ENCODE measurements at places on chromosomes 11 and 22.
A peak's percentile ranks its signal among the peaks of the same experiment; 100 is the strongest.

DNA sequence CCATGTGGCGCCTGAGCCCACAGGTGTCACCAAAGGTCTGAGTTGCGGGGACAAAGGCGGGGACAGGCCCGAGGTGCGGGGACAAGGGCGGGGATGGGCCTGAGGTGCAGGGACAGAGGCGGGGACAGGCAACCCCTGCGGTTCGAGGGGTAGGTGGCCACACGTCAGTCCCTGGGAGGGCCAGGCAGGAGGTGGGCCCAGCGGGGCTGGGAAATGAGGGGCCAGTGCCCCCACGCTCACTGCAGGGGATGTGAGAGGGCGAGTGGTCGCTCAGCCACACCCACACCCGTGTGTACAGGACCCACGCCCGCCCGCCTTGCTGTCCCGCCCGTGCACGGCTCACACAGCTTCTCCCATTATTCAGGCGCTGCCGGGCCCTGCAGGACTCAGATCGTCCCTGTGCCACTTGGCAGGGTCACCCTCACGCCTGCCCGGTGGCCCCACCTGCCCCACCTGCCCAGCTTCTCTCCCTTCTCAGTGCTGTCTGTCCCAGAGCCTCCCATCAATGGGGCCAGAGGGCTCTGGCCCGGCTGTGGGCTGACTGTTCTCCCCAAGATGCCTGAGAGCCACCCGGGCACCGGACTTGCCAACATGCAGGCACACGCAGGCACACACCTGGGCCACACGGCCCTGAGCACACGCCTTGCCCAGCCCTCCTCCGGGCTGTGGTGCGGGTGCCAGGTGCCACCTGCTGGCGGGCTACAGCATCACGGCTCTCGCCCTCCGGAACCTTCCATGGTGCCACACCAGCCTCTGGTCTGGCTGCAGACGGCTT, 14.2 kb upstream of the MUC6 start:
- DNase-seq = peak; percentile 78

GRCh38 chr22:33401291-33401690, 343.1 kb upstream of the SYN3 start:
- DNase-seq = no peak

- no peak for DNase-seq
Observed at GRCh38 chr11:103170865-103171264, 61.6 kb downstream of the DYNC2H1 start.

DNA sequence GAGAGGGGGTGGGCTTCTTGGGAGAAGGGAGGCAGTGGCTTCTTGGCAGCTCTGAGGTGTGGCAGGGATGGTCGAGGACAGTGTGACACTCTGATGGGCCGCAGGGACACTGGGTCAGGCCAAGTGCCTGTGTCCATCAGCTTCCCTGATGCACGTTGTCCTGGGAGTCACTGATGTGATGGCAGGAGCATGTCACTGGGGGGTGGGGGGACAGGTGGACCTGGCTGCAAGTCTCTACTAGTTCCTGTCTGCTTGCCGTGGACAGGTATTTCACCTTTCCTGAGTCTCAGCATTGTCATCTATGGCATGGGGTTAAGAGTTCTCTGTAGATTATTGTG, 592.9 kb downstream of the TBC1D22A start:
- DNase-seq = no peak

DNA sequence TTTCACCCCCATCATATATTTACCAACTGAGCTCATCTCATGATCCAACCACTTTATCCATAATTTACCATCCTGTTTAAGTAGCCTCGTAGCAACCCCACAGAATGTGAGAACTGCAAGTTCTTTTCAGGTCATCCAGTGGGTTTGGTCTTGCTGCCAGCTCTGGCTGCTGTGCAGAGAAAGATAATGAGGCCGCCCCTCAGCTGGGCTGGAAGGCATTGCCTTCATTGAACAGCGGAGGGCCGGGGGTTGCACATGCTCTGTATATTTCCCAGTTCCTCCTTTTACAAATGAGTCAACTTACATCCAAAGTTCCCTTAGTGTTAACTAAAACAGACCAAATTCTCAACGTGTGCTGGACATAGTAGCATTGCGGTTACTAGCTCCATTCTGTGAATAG, 96.7 kb downstream of the SYN3 start:
- no peak for DNase-seq

- peak; percentile 27 for DNase-seq
Observed at GRCh38 chr22:47154621-47155081, 392.2 kb downstream of the TBC1D22A start.

GRCh38 chr11:33948494-33948893, 56.6 kb upstream of the LMO2 start:
- DNase-seq = no peak

- DNase-seq = no peak
Observed at GRCh38 chr11:7495882-7496551, 10.7 kb downstream of the OLFML1 start.

- DNase-seq = no peak
Observed at GRCh38 chr22:49271831-49272230, 555.8 kb downstream of the BRD1 start.

Data from urothelium cell line (cell line).